ENCODE measurements at places on chromosomes 11 and 22.

GRCh38 chr11:67492069-67492727 lies 9.4 kb downstream of the AIP start:
- DNase-seq = no peak

GRCh38 chr11:133711545-133711944 lies 133.8 kb downstream of the SPATA19 start:
- no peak for DNase-seq

DNA sequence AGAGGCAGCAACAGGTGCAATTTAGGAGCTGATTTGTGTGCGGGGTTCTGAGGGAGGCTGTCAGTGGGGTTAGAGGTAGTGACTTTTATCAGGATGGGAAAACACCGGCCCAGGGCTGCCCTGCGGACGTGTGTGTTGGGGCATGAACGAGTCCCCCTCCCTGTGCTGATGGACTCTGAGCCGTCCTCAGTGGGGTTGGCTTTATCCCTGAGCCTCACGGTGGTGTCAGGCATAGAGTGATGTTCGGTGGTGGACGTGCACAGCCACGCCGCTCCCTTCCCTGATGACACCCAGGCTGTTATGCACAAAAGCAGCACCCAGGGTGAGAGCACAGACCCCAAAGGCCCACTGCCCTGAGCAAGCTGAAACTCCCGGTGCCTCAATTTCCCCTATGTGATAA lies 809.1 kb downstream of the BRD1 start:
- DNase-seq = no peak

DNA sequence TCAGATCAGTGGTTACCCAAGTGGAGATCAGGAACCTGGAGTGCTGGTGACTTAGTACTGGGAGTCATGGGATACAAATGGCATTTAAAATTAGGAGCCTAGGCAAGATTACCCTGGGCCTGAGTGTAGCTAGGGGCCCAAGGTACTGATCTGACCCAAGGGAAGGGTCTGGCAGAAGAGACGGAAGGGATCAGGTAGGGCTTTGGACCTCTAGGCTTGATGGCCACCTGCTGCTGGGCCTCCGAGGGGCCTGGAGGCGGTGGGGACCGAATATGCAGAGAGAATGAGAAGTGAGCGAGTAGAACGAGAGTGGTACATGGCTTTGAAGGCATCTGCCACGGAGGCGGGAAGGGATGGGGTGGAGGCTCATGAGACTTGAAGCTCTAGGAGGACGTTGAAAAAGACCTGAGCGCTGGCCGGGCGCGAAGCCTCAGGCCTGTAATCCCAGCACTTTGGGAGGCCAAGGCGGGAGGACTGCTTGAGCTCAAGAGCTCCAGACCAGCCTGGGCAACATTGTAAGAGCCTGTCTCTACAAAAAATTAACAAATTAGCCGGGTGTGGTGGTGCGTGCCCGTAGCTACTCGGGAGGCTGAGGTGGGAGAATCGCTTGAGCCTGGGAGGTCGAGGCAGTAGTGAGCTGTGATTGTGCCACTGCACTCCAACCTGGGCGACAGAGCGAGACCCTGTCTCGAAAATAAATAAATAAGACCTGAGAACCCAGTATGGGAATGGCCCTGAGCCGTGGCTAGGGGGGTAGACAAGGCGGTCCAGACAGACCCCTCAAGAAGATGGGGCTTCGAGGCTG lies 563 bp upstream of the PPIL2 start:
- DNase-seq = no peak

Data from activated naive CD4-positive, alpha-beta T cell treated with anti-CD3 and anti-CD28 coated beads, Interleukin-2, amount 50 U/mL, for 72 hours (primary cell).